Activated T-cell treated with anti-CD3 and anti-CD28 coated beads, Interleukin-2, amount 50 U/mL, for 72 hours (primary cell): ENCODE measurements at places on chromosomes 2 and 18. TPM values are rescaled to one million over a fixed set of nuclear protein-coding genes. Genes with fewer than 3 reads are reported as not detected.

- DNase-seq, result no peak
- no peak overlapping the region for H3K4me3 ChIP-seq
- no peaks in the 10 kb centered on the region for H3K27me3 ChIP-seq
- H3K36me3 ChIP-seq, result no peaks in the 10 kb centered on the region
These were observed 674.3 kb upstream of the REG3G start for GRCh38 chr2:78351208-78351607.

DNA sequence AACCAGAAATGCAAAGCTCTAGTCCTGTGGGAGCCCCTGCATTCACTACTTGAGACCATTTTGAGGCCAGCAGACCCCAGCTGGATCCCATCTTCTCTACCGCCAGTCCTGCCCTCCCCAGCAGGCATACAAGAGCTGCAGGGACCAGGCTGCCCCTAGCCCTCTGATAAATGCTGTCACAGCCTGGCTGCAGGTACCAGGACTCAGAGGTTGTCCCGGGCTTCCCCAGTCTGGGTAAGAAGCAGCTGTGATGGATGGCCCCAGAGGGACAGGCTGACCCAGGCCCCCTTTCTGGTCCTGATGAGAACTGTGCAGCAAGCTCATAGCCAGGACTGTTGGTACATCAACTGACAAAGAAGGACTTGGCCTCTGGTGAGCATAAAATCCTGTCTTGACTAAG lies 132.9 kb upstream of the APCDD1 start:
- H3K4me3 ChIP-seq, result no peak overlapping the region
- H3K36me3 ChIP-seq, result no peaks in the 10 kb centered on the region
- no peaks in the 10 kb centered on the region for H3K4me1 ChIP-seq
- H3K27ac ChIP-seq, result no peak overlapping the region
- H3K27me3 ChIP-seq, result no peaks in the 10 kb centered on the region

Gene HAT1
- 46.9 TPM for total RNA-seq

DNA sequence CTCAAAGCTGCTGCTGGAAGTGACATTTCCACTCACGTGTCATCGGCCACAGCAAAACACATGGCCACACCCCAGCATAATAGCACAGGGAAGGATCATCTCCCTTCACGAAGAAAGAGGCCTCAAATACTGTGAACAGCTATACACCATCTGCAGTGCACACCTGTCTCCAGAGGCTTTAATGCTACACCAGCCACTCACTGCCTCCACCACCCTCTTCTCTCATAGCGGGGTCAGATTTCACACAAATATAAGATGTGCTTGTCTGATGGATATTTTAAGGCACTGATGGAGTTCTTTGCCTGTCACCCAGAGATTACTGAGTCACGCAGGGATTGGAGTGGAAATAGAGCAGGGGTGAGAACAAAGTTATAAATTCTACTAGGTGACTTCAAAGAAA lies 374.0 kb downstream of the ZNF516 start:
- no peaks in the 10 kb centered on the region for H3K4me1 ChIP-seq
- no peak overlapping the region for H3K4me3 ChIP-seq

- no peaks in the 10 kb centered on the region for H3K36me3 ChIP-seq
- H3K27ac ChIP-seq, result no peak overlapping the region
- H3K4me1 ChIP-seq, result no peaks in the 10 kb centered on the region
- no peak overlapping the region for H3K4me3 ChIP-seq
- no peak for DNase-seq
These were observed 74.6 kb downstream of the SLC4A3 start for GRCh38 chr2:219701847-219702634.

GRCh38 chr2:235045336-235045972 lies 93.6 kb downstream of the SH3BP4 start:
- H3K27me3 ChIP-seq, result peaks cover 9% of the 10 kb centered on the region
- H3K27ac ChIP-seq, result no peak overlapping the region
- peaks cover 14% of the 10 kb centered on the region for H3K4me1 ChIP-seq
- no peak for DNase-seq
